ENCODE measurements at places on chromosomes 3 and 15.

DNA sequence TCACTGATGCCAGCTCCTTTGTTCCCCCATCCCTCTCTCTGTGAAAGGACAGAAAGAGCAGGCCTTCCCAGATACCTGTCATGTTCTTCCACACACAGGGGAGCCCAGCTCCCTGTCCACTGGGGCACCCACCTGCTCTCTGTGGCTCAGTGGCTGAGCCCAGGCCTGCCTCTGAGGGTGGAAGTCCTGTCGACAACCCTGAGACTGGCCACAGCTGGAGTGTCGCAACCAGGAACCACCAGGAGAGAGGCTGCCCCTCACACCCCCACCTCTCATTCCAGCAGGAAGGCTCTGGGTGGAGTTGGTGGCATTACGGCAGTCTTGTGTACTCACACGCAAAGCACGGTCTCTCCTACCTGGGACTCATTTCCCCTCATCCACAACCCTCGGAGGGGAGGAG, 66.3 kb downstream of the MEGF11 start:
- no peak for DNase-seq

DNA sequence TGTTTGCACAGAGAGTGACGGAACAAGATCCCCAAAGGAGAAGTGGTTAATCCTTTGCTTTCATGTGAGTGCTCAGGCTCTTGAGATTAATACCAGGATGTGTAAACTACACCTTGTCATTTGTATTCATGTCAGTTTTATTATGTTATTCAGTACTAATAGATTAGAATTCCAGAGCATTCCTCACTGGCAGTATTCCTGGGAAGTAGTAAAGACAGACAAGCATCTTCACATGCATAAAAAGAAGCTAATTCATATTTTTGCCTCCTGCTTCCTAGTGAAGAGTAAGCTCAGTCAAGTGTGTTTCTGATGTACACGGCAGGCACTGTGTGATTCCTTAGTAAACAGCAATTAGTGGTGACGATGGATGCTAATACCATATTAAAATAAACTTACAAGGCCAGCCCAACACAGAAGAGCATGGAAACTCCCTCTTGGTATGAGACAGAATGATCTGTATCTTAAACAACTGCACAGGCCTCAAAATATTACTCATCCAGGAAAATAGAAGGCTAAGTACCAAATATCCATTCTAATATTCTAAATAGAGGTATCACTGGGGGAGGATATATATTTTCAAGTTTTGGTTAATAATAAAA, 336.8 kb upstream of the MCTP2 start:
- no peak for DNase-seq

DNA sequence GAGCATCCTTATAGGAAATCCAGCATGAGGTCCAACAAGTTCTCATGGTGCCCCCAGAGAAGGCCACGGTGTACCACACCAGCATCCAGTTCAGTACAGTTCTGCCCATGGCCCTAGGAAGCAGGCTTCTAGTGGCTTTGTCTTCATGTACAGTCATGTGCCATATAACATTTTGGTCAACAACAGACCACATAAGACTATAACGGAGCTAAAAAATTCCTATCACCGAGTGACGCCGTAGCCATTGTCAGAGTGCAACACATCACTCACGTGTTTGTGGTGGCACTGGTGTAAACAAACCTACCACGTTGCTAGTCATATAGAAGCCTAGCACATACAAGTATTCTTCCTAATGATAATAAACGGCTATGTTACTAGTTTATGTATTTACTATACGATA, 209.0 kb downstream of the ARRDC4 start:
- DNase-seq, result no peak

GRCh38 chr3:63230146-63230545, 48.0 kb upstream of the SYNPR start:
- DNase-seq, result no peak

- no peak for DNase-seq
Measured at GRCh38 chr3:180325533-180325932, 276.4 kb upstream of the TTC14 start.
